Aorta (tissue), 5 donors: ENCODE measurements at places on chromosomes 7 and 10. TPM values are rescaled to one million over a fixed set of nuclear protein-coding genes. Genes with fewer than 3 reads are reported as not detected.

ABCB1 gene
- total RNA-seq = 2.3 TPM

DNA sequence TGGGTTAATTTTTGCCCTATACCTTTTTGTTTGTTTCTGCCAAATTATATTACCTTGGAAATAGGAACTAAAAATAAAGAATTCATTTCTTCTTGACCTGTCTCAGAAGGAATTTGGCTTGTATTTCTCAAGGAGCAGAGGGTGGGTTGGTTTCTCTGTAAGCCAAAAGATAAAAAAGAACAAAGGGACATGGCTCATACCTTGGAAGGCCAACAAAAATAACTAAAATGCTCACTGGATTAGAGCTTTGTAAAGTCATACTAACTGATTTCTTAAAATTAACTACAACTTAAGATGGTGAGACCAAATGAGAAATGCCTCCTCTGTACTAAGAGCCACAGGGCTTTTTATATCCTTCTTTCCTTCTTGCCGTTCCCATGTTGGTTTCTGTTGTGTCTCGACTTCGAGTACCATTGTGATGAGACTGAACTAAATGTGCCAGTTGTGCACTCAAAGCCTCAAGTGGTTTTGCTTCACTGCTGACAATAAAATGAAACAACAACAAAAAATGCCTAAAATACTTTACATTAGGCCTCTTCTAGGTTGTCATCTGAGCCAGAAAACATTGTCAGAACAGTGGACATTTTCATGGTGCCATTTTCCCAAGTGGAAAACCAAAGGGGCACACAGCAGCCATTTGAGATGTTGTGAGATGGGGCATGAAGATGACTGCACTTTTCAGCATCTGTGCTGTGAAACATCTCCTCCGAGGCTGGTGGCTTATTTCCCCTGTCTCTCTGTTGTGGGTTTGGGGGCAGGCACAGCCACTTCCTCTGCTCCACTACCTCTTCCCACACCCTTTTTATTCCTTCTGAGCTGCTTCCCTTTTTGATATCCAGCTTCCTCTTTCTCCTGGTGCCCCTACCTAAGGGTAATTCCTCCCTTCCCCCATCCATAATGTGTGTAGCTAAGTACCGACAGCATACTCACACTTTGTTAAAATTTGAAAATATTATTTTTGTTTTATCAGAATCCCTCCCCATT, 51.8 kb upstream of the AGR3 start:
- DNase-seq = no peak
- H3K4me1 ChIP-seq = peaks cover 2% of the 10 kb centered on the region
- H3K27me3 ChIP-seq = no peaks in the 10 kb centered on the region
- no peak overlapping the region for H3K4me3 ChIP-seq
- no peaks in the 10 kb centered on the region for H3K36me3 ChIP-seq
- no peak overlapping the region for H3K27ac ChIP-seq

GRCh38 chr7:130160455-130160854, 44.8 kb downstream of the TMEM209 start:
- no peak for DNase-seq
- H3K27me3 ChIP-seq = no peaks in the 10 kb centered on the region
- H3K27ac ChIP-seq = no peak overlapping the region
- peaks cover 4% of the 10 kb centered on the region for H3K36me3 ChIP-seq

NANOS1 gene
- 1.9 TPM for total RNA-seq

HOXA1 gene
- 1.6 TPM for total RNA-seq

DNA sequence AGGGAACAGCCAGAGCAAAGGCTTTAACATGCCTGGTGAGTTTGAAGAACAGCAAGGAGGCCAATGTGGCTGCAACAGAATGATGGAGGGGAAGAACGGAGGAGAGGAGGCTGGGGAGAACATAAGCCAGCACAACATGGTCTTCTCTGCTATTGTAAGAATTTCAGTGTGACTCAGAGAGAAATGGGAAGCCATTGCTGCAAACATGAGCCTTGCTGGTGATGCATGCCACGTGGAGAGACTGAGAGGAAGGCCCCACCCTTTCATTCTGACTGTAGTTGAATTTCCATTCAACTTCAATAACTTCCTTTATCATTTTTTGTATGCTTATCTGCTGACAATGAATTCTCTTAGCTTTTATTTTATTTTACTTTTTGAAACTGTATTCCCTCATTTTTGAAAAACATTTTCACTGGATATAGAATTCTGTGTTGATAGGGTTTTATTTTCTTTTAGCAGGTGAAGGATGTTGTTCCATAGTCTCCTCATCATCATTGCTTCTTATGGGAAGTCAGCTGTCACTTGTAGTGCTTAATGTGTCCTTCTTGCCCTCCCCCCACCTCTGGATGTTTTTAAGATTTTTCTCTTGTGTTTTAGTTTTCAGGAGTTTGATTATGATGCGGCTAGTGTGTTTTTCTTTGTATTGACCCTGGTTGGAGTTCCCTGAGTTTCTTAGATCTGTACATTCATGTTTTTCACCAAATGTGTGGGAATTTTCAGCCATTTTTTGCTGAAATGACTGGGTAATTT, 46.4 kb upstream of the LEP start:
- H3K4me3 ChIP-seq = no peak overlapping the region
- H3K27me3 ChIP-seq = no peaks in the 10 kb centered on the region
- no peak overlapping the region for H3K27ac ChIP-seq
- DNase-seq = no peak

GRCh38 chr7:5776894-5777660, 4.4 kb downstream of the RNF216 start:
- no peak for DNase-seq
- no peaks in the 10 kb centered on the region for H3K36me3 ChIP-seq
- H3K4me3 ChIP-seq = no peak overlapping the region
- no peaks in the 10 kb centered on the region for H3K4me1 ChIP-seq

DNA sequence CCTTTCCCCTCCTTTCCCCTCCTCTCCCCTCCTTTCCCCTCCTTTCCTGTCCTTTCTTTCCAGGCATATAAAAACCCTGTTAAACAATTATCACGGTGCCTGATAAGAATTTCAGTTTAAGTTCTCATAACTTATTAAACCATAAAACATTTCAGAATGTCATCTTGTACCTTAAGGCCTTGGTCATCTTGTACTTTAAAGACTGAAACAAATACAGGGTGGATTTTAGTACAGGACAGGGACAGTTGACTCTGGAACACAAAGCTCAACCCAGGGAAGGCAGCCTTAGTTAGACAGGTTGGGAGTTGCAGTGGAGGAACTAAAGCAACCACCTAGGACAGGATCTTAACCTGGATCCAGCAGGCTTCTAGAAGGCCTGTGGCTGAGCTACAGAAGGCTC, 1.2 kb downstream of the AGR3 start:
- H3K4me3 ChIP-seq = no peak overlapping the region
- no peaks in the 10 kb centered on the region for H3K36me3 ChIP-seq
- H3K27me3 ChIP-seq = no peaks in the 10 kb centered on the region
- no peak for DNase-seq
- H3K4me1 ChIP-seq = no peaks in the 10 kb centered on the region

NUDT5 gene
- total RNA-seq = 39.7 TPM

GRCh38 chr10:9166770-9167169, 1112.3 kb downstream of the GATA3 start:
- H3K27me3 ChIP-seq = no peaks in the 10 kb centered on the region
- no peak overlapping the region for H3K4me3 ChIP-seq
- no peak overlapping the region for H3K27ac ChIP-seq
- no peaks in the 10 kb centered on the region for H3K36me3 ChIP-seq

GRCh38 chr10:71828702-71829101, 22.3 kb downstream of the PSAP start:
- H3K36me3 ChIP-seq = peaks cover 10% of the 10 kb centered on the region
- H3K4me1 ChIP-seq = no peaks in the 10 kb centered on the region
- DNase-seq = peak; percentile 49
- no peaks in the 10 kb centered on the region for H3K27me3 ChIP-seq

- H3K36me3 ChIP-seq = no peaks in the 10 kb centered on the region
- no peak overlapping the region for H3K4me3 ChIP-seq
- H3K27me3 ChIP-seq = no peaks in the 10 kb centered on the region
- DNase-seq = no peak
- H3K4me1 ChIP-seq = peaks cover 2% of the 10 kb centered on the region
- H3K27ac ChIP-seq = no peak overlapping the region
These were observed 118.6 kb downstream of the PON1 start for GRCh38 chr7:95205665-95206225.

- no peak overlapping the region for H3K4me3 ChIP-seq
- no peaks in the 10 kb centered on the region for H3K36me3 ChIP-seq
- no peaks in the 10 kb centered on the region for H3K4me1 ChIP-seq
These were observed 3.3 kb upstream of the LRRC27 start for GRCh38 chr10:132328738-132329137.

GRCh38 chr10:94049911-94050310, 56.2 kb downstream of the PLCE1 start:
- H3K4me3 ChIP-seq = no peak overlapping the region
- H3K4me1 ChIP-seq = no peaks in the 10 kb centered on the region
- H3K27me3 ChIP-seq = no peaks in the 10 kb centered on the region
- DNase-seq = no peak
- no peak overlapping the region for H3K27ac ChIP-seq

GRCh38 chr10:21280971-21281572, 244.4 kb downstream of the SKIDA1 start:
- no peaks in the 10 kb centered on the region for H3K4me1 ChIP-seq
- no peak overlapping the region for H3K27ac ChIP-seq
- no peaks in the 10 kb centered on the region for H3K27me3 ChIP-seq
- no peak for DNase-seq

- peak overlapping the region; percentile 15 for H3K27ac ChIP-seq
- no peaks in the 10 kb centered on the region for H3K36me3 ChIP-seq
- no peaks in the 10 kb centered on the region for H3K27me3 ChIP-seq
- no peak for DNase-seq
- no peaks in the 10 kb centered on the region for H3K4me1 ChIP-seq
These were observed 912 bp upstream of the DUSP5 start for GRCh38 chr10:110496553-110497437.

PPP1R17 gene
- total RNA-seq = not detected

GPR15LG gene
- not detected for total RNA-seq

- no peaks in the 10 kb centered on the region for H3K4me1 ChIP-seq
- no peaks in the 10 kb centered on the region for H3K27me3 ChIP-seq
- no peak for DNase-seq
- H3K36me3 ChIP-seq = no peaks in the 10 kb centered on the region
- H3K27ac ChIP-seq = no peak overlapping the region
These were observed 747.8 kb downstream of the GRID1 start for GRCh38 chr10:85618841-85619240.

GRCh38 chr7:139118805-139119485, 9.4 kb upstream of the ZC3HAV1 start:
- H3K4me3 ChIP-seq = no peak overlapping the region
- H3K27ac ChIP-seq = no peak overlapping the region

DNA sequence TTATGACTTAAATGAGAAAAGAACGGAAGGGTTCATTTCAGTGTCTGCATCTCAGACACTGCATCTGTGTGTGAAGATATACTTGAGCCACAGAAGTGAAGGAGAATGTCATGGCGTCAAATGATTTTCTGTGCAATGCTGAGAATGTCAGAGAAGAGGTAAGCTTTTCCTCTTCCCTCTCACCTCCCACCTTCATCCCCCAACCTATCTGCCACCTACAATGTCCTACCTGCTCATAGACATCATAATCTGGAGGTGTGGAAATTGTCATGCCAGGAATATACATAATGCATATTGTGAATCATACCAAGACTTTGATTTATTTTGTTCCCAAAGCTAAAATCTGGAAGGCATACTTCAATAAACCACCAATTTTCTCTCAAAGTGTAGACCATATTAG, 53.7 kb downstream of the CTTNBP2 start:
- H3K4me3 ChIP-seq = no peak overlapping the region
- no peaks in the 10 kb centered on the region for H3K27me3 ChIP-seq
- H3K36me3 ChIP-seq = no peaks in the 10 kb centered on the region
- DNase-seq = no peak
- no peaks in the 10 kb centered on the region for H3K4me1 ChIP-seq
- H3K27ac ChIP-seq = no peak overlapping the region

DNA sequence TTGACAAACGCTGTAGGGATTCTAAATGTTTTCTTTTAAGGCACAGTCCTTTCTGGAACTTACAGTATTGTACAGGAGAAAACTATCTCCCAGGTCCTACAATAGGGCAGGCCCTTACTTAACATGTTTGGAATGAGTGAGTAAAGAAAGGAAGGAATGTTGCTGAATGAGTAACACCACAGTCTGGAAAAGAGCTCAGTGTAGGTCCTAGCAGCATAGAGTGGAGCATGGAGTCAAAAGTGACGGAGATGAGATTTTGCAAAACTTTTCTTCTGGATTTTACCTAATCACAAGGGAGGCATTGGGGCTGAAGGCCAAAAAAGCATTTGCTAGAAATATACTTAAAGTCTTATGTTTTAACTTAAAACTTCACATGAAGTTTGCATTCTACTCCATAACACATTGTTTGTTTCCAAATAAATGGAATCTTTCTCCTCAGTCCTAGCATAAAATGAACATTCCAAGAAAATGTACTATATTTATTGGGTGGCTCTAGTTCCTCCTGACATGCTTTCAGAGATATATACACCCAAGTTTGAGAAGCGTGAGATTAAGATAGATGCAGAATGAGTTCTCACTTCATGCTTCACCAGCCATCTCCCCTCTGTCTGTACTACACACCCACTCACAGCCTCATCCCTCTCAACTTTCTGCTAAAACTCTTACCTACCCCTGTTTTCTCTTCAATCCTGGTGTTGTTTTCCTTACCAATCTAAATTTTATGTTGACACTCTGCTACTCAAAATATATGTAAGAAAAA, 20.2 kb upstream of the ADD3 start:
- H3K4me1 ChIP-seq = no peaks in the 10 kb centered on the region
- peak overlapping the region; percentile 67 for H3K27ac ChIP-seq
- no peak for DNase-seq
- no peaks in the 10 kb centered on the region for H3K27me3 ChIP-seq
- H3K4me3 ChIP-seq = peak overlapping the region; percentile 24

GRCh38 chr7:66576646-66577045, 52.0 kb upstream of the KCTD7 start:
- H3K4me3 ChIP-seq = no peak overlapping the region
- H3K27ac ChIP-seq = no peak overlapping the region
- no peaks in the 10 kb centered on the region for H3K4me1 ChIP-seq
- H3K27me3 ChIP-seq = no peaks in the 10 kb centered on the region
- no peaks in the 10 kb centered on the region for H3K36me3 ChIP-seq

- no peaks in the 10 kb centered on the region for H3K4me1 ChIP-seq
- no peaks in the 10 kb centered on the region for H3K27me3 ChIP-seq
- no peaks in the 10 kb centered on the region for H3K36me3 ChIP-seq
These were observed 30.6 kb downstream of the MYL10 start for GRCh38 chr7:101598422-101598985.

NDUFB2 gene
- 124 TPM for total RNA-seq

DNA sequence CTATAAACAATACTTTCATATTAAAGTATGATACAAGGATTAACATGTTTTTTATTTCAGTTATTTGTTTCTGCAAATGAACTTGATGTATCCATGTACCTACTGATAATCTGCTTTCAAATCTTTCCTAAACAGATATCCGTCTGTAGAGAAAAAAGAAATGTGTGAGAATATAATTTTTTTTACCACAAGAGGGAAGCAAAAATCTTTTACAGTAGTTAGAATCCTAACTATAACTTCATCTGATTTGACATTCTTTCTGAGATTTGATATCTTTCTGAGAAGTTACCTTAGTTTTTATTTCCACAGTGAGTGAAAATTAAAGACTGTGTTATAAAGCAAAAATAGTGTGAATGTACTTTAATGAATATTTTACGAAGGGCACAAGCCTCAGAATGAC, 203.9 kb upstream of the PCLO start:
- H3K36me3 ChIP-seq = no peaks in the 10 kb centered on the region
- DNase-seq = no peak
- H3K4me1 ChIP-seq = no peaks in the 10 kb centered on the region

GRCh38 chr10:68897336-68897741, 3.8 kb upstream of the DDX50 start:
- no peaks in the 10 kb centered on the region for H3K4me1 ChIP-seq
- no peak overlapping the region for H3K27ac ChIP-seq
- H3K36me3 ChIP-seq = no peaks in the 10 kb centered on the region
- DNase-seq = no peak
- no peak overlapping the region for H3K4me3 ChIP-seq
- no peaks in the 10 kb centered on the region for H3K27me3 ChIP-seq

NOM1 gene
- total RNA-seq = 23.5 TPM
